Left colon (tissue), 2 donors: ENCODE measurements at places on chromosomes 12 and 14. TPM values are rescaled to one million over a fixed set of nuclear protein-coding genes. Genes with fewer than 3 reads are reported as not detected.

GRCh38 chr12:103475073-103475472 is 20.7 kb downstream of the C12orf42 start:
- no peak for DNase-seq

DNA sequence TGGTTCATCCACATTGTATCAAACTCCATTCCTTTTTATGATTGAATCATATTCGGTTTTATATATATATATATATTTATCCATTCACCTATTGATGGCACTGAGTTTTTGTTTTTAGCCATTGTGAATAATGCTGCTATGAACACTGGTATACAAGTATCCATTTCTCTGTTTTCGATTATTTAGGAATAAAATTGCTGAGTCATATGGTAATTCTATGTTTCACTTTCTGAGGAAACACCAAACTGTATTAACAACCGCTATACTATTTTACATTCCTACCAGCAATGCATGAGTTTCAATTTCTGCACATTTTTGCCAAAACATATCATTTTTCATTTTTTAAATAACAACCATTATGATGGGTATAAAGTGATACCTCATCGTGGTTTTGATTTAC is 104.7 kb downstream of the C12orf42 start:
- DNase-seq, result no peak

- DNase-seq, result no peak
These were observed 6.8 kb downstream of the KRT2 start for GRCh38 chr12:52645120-52645761.

DNA sequence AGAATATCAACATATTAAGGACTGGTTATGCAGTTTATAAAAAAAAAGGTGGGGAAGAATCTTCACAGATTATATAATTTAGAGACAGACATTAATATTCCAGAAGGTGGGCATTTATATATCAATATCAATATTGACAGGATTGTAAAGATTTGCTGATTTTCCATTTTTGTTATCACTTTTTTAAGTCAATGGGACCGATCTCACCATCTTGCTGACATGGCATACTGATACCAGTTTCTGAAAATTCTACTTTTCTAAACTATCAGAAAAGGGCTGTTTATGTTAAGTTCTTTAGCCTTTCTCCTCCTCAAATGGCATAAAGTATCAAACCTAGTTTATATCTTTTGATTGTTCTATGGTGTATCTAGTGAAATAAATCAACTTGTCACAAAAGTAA is 344.1 kb upstream of the SOX5 start:
- DNase-seq, result no peak

DNA sequence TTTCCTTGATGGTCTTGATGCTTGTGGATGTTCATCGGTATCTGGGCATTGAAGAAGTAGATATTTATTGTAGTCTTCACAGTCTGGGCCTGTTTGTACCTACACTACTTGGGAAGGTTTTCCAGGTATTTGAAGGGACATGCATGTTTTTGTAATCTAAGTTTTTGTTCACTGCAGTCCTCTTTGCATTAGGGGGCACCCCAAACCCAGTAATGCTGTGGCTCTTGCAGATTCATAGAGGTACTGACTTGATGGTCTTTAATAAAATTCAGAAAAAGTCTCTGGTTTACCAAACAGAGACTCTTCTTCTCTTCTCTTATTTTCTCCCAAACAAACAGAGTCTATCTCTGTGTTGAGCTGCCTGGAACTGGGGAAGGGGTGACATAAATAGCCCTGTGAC is 150.9 kb upstream of the SLC16A7 start:
- DNase-seq, result no peak

GRCh38 chr12:3190101-3190500 is 112.9 kb downstream of the TSPAN9 start:
- DNase-seq, result no peak

DNA sequence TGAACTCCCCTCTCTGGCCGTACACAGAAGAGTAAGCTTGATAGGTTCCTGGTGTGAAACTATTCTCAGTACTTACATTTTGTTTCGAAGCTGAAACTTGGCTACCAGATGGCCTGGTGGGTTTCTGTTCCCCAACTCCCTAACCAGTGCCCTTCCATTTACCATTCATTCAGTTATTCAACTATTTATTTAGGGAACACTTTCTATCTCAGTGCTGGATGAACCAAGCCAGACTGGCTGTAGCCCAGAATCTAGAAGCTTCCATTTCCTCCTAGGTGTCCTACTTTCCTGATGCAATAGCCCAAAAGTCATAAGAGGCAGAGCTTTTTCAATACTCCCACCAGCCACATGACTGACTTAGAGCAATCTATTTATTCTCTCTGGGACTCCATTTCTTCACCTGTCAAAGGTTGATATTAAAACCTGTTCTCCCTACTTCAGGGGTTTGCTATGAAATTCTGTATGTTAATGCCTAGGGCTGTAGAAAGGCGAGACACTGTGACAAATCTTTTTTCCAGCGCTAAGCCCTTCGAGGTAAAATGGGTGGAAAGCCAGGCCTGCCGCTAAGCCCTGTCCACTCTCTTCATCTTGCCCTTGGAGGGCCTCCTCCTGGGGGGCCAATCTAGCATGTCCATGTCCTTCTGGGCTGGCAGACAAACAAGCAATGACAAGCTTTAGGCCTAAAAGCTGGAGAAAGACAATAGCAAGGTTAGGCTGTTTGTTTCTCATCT is 8.1 kb upstream of the IRF2BPL start:
- DNase-seq, result no peak

DNA sequence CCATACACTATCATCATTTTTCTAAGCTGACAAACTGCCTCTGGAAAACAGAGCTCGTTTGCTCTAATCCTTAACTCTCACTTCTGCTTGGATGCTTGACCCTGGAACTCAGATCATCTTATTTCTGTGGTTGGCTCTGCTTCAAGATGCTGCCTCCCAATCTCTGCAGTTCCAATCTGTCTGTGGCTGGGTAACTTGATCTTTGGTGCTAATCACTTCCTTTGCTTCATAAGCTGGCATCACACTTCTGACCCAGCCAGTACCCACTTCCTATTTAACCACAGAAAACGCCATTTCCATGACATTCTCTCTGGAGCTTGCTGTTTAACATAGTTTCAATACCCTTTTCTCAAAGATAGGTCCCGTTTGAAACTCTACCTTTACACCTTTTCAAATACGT is 254.2 kb downstream of the ACSS3 start:
- no peak for DNase-seq

DNA sequence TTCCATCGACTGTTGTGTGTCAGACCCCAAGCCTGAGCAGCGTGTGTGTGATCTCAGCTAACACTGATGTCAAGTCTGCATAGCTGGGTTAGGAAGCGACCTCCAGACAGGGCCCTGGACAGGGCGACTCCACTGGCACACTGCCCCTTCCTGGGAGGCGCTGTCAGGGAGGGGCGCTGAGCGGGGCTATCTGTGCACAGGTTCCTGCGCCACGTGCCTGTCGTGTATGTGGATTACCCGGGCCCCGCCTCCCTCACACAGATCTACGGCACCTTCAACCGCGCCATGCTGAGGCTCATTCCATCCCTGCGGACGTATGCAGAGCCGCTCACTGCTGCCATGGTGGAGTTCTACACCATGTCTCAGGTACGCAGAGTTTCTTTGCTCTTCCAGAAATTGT is 53.9 kb downstream of the DYNC1H1 start:
- no peak for DNase-seq

- DNase-seq, result no peak
These were observed 109.4 kb upstream of the GARIN2 start for GRCh38 chr14:67079846-67080245.

- peak; percentile 11 for DNase-seq
These were observed 154.1 kb upstream of the ATP2B1 start for GRCh38 chr12:89862511-89863445.

GRCh38 chr12:82694970-82695369 is 8.3 kb downstream of the TMTC2 start:
- DNase-seq, result no peak

- no peak for DNase-seq
These were observed 31.0 kb downstream of the NINJ2 start for GRCh38 chr12:632102-632696.

GRCh38 chr12:121240062-121240420 is 30.1 kb downstream of the P2RX4 start:
- DNase-seq, result no peak

- DNase-seq, result peak; percentile 12
These were observed 106.0 kb upstream of the TMTC1 start for GRCh38 chr12:29889737-29890136.

- no peak for DNase-seq
These were observed 161.3 kb upstream of the PTPRQ start for GRCh38 chr12:80282761-80283160.

GRCh38 chr12:54044425-54045103 is 9.1 kb upstream of the HOXC4 start:
- no peak for DNase-seq

- peak; percentile 66 for DNase-seq
These were observed 19.1 kb upstream of the ARMH4 start for GRCh38 chr14:58171090-58171489.

DNA sequence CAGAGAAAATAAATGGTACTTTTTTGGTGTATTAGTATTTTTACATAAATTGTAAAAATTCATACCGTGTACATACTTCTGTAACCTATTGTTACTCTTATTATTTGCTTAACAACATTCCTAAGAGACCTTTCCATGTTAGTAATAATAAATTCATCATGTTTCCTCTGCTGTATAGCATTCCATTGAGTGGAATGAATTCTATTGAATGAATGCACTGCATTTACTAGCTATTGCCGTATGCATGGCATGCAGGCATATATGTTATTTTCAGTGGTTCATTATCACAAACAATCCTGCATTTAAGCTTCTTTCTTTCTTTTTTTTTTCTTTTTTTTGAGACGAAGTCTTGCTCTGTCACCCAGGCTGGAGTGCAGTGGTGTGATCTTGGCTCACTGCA is 137.6 kb upstream of the TBX3 start:
- DNase-seq, result no peak

DNA sequence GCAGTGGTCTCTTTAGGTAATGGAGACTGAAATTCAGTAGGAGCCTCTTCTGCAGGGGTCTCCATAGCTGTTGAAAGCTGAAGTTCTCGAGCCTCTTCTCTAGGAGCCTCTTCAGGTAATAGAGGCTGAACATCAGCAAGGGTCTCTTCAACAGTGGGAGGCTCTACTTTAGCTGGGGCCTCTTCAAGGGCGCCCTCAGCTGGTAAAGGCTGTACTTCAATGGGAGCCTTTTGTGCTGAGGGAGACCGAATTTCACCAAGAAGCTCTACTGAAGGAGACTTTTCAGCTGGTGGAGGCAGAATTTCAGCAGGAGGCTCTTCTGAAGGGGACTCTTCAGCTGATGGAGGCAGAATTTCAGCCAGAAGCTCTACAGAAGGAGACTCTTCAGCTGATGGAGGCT is 1.5 kb downstream of the FSCB start:
- DNase-seq, result no peak

- DNase-seq, result no peak
These were observed 15.5 kb downstream of the E2F7 start for GRCh38 chr12:77049767-77050353.

DNA sequence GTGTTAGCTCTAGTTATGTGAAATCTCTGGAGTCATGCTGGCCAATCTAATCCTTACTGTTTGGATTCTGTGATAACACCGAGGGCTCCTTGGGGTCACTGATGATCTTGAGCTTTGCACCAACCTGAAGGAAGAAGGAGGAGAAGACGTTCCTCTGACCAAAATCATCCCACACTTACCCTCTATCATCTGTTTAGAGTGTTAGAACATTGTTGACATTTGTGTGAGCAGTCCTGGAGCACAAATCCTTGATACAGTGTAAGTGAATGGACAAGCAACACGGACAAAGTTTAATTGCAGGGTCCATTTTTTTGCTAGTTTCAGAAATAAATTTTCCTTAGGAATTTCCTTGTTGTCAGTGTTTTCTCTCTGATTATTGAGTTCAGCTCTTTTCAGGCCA is 181.7 kb downstream of the AKAP6 start:
- DNase-seq, result no peak

STAB2 gene
- 0.92 TPM for total RNA-seq

OR10G2 gene
- total RNA-seq, result not detected

DENND5B gene
- 10.5 TPM for total RNA-seq

AP4S1 gene
- total RNA-seq, result 4.9 TPM

OR4Q2 gene
- total RNA-seq, result not detected

CCDC85C gene
- total RNA-seq, result 66.3 TPM

RDH16 gene
- 0.18 TPM for total RNA-seq

ABCD2 gene
- total RNA-seq, result 0.15 TPM

INSM2 gene
- not detected for total RNA-seq

ZNF385A gene
- total RNA-seq, result 8.3 TPM

RNASE7 gene
- total RNA-seq, result 0.31 TPM

GALNT8 gene
- total RNA-seq, result 41.0 TPM

TMED8 gene
- 7.4 TPM for total RNA-seq

ZNF605 gene
- 8.6 TPM for total RNA-seq

TMTC1 gene
- total RNA-seq, result 4.5 TPM

EFS gene
- 3.1 TPM for total RNA-seq
